Stimulated activated CD8-positive, alpha-beta memory T cell treated with anti-CD3 and anti-CD28 coated beads, Interleukin-2, amount 100 ng/mL, for 1 hour (primary cell): ENCODE measurements at places on chromosomes 6 and 20.

DNA sequence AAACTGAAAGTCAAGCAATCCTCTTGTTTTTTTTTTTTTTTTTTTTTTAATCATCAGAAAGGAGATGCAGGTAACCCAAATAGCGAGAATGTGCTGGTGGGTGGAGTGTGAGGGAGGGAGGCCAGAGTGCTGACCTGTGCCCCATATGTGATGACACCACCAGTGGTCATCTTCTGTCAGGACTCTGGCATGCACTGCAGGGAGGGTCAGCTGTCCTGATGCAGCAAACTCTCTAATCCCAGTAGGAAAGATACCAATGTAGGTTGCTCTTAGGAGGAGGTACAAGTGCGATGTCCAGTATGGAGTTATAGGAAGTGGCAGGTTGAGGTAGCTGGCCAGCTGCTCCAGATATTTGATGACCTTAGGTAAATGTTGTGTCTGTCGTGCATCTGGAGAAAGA is 2.8 kb upstream of the CST4 start:
- DNase-seq: no peak

DNA sequence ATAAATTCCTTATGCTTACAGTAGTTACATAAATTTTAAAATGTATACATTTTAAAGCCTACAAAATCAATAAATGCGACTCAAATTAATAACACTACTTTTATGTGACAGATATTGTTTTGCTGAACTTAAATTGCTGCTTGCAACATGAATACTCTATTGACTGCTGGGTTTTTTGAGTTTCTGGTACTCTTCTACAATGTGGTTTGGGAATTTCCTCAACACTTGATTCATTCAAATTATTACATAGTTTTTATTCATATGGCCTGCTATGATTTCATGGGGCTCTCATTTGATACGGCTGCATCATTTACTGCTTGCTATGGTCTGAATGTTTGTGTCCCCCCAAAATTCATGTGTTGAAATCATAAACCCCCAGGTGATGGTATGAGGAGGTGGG is 2.3 kb upstream of the TXLNB start:
- no peak for DNase-seq

- no peak for DNase-seq
Measured at GRCh38 chr20:2918096-2919049, 45.1 kb downstream of the PTPRA start.

DNA sequence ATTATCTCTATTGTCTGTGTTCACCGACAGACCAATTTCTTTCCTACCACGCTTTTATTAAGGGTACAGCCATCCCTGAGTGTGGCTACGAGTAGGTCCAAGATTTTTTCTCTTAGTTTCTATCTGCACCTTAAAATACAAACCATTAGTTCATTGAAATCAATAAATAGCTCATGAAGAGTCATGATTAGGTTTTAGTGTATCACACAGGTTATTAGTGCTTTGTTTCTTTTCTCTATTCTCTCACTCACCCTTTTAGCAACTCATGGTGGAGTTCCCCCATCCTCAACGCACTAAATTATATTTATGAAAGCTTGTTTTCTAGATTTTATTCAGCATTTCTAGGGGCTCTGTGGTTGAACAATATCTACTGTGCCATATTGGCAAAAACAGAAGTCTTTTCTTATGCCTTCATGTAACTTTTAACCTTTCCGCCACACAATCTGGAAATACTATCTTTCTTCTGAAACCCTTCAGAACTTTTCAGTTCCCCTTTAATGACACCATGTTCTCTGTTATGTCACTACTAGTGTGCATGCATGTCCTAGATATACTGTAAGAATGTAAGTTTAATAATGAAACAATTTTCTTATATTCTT is 128.2 kb upstream of the LAMA2 start:
- no peak for DNase-seq

DNA sequence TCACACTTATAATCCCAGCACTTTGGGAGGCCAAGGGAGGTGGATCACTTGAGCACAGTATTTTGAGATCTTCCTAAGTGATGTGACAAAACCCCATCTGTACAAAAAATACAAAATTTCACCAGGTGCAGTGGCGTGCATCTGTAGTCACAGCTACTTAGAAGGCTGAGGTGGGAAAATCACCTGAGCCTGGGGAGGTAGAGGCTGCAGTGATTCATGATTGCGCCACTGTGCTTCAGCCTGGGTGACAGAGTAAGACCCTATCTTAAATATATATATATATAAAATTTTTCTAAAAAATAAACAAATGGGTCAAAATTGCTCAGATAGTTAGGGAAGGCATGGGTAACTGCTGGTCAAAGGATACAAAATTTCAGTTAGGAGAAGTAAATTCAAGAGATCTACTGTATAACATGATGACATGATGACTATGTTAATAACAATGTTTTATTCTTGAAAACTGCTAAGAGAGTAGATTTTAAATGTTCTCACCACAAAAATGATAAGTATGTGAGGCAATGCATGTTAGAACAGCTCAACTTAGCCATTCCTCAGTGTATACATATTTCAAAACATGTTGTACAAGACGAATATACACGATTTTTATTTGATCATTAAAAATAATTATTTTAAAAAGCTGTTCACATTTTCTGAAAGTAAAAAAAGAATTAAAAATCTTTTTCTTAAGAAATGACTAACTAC is 24.4 kb downstream of the TBC1D32 start:
- DNase-seq: no peak

DNA sequence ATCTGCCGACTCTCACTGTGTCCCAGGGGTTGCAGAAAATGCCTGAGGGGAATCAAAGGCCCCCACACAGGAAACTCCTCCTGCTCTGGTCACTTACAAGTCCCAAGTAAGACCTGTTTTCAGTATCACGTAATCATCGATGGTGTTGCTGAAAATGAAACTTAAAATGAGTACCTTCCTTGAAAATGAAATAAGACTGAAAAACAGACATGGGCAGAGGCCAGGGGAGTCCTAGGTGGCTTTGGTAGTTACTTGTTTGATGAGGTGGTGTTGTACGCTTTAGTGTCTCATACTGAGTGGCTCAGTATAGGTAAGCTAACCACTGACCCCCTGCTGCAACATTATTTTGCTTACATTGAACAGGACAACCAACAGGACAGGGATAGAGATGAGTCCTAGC is 43.0 kb upstream of the SYNCRIP start:
- DNase-seq: no peak

DNA sequence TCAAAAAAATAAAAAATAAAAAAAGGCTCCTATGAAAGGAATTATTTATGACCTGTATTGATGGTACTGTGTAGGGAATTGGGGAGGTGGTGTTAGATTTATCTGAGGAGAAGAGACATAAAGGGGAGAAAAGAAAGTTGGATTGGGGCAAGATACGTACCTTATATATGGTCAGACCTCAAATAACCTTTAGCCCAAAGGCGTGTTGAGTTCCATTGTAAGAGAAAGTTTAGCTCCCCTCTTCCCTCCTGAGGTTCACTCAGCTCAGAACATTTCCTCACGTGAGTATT is 296.9 kb downstream of the ADGB start:
- DNase-seq: no peak

DNA sequence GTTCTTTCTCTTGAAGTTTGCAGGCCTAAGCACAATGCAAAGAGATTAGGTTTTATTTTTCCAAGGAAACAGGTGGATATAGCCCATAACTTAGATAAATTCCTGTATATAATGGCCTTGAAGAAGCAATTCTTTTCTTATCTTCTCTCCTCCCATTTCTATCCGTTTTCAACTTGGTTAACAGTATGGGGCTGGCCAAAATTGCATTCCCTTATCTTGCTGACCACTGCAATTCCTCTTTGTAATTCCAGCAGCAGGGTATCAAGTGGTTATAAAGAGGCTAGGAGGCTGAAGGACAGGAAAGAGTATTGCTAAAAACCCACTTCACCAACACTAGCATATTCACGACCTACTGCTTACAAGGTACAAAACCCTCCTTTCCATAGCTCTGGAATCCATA is 643.5 kb upstream of the ID4 start:
- DNase-seq: no peak

DNA sequence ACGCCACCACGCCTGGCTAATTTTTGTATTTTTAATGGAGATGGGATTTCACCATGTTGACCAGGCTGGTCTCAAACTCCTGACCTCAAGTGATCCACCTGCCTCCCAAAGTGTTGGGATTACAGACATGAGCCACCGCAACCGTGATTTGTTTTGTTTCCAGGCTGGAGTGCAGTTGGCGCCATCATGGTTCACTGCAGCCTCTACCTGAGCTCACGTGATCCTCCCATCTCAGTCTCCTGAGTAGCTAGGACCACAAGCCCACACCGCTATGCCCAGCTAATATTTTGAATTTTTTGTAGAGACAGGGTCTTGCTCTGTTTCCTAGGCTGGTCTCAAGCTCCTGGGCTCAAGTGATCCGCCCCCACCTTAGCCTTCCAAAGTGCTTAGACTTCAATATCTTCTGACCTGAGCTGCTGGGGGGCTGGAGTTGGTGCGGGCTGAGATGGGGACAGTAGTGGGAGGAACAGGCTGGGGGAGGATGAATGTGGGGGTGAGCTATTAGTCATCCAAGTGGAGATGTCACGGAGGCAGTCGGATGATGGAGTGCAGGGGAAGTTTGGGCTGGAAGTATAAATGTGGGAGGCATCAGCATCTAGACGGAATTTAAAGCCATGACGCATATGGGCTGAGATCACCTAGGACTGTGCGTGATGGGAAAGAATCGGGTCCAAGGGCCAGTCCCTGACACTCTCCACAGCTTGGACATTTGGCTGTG is 23.1 kb upstream of the ZMYND8 start:
- no peak for DNase-seq

GRCh38 chr6:147176795-147177194 is 27.4 kb upstream of the STXBP5 start:
- no peak for DNase-seq
